ENCODE measurements at places on chromosomes 12 and 14.

- no peak for DNase-seq
These were observed 55.9 kb downstream of the TMCC3 start for GRCh38 chr12:94594443-94594825.

DNA sequence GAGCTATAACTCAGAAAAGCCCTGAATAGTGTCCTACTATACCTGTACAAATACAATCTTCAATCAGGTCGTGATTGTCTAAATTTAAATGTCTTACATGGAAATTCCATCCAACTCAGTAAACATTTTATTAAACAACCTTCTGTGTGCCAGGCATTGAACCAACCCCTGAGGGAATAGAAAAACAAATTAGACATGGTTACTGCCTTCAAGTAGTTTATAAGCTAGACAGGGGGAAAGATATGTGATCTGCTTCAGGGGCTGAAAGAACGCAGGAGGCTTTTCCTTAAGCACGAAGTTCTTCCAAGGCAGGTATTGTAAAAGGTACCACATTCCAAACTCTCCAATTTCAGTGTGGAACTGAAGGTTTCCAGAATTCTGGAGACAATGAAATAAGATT lies 39.7 kb upstream of the STAB2 start:
- DNase-seq, result no peak

DNA sequence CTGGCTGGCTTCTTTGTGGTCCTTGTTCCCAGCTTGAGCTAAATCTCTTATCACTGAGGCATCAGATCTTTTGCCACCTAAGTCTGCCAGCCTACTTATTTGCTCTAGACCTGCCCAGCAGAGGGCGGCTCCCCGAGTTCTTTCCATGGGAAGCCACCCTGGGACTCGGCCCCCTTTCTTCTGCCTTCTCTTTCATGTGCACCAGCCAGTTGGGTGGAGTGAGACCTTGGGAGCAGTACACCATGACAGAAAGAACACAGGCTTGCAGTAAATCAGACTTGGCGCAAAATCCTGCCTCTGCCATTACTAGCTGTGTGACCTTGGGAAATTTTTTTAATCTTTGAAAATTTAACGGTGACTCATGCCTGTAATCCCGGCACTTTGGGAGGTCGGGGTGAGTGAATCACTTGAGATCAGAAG lies 7.4 kb downstream of the SMAGP start:
- DNase-seq, result no peak

GRCh38 chr12:121352682-121353018 lies 439 bp upstream of the ANAPC5 start:
- no peak for DNase-seq

GRCh38 chr12:46824709-46825108 lies 1.1 kb downstream of the SLC38A4 start:
- DNase-seq, result no peak

GRCh38 chr12:82474798-82475184 lies 116.5 kb downstream of the METTL25 start:
- no peak for DNase-seq

DNA sequence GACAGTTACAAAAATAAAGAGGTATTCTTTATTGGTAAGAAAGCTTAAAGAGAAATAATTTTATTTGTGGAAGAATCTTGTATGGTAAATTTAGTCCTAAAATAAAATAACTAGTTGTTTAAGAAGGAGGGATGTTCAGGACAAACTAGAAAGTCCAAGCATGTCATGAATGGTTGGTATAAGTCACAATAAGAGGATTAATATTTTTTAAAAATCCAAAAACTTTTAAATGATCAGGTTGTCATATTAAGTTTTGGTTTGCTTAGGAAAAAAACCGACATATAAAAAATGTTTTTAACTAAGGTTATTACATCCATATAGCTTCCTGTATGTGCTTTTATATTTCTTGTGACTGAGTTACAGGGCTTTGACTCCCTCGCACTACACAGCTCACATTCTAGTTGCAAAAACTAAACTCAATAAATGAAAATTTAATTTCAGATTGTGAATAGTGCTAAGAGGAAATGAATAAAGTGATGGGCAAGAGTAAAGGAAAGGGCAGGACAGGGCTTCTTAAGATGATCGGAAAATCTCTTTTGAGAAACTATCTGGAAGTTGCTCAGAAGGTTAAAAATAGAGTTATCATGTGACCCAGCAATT lies 80.7 kb upstream of the METAP2 start:
- DNase-seq, result no peak

GRCh38 chr14:21612324-21612723 lies 22.4 kb downstream of the OR10G2 start:
- no peak for DNase-seq

- no peak for DNase-seq
These were observed 2.0 kb downstream of the DDIT3 start for GRCh38 chr12:57518176-57518919.

DNA sequence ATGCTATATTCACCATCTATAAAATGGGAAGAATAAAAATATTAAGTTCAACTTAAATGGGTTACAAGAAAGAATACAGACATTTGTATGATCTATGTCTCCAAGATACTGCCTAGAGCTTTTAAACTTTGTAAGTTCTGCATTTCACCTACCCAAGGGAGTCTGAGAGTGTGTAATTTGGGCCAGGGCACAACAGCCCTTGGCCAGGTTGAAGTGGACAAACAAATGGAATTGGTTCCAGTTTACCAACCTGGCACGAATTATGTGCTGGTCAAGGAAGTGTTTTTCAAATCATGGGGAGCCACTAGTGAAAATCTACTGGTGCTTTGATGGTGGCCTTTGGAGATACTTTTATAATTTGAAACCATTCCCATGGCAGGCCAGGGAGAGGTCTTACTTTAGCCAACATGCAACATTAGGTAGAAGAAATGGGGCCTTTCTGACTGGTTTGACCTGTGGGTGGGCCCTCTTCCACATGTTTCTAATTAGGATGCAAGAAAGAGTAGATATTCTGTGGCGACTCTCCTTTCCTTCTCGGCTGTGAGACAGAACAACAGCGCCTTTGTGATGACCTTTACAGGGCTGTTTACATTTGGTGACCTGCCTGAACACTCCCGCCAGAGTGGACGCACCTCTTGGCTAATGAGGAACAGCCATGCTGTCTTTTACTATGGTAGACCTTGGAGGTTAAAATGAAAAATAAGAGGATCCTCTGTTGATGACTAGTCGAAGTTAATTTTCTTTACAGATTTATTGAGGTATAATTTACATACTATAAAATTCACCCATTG lies 476.6 kb downstream of the ZFP36L1 start:
- no peak for DNase-seq

Data from activated CD8-positive, alpha-beta memory T cell treated with anti-CD3 and anti-CD28 coated beads for 24 hours (primary cell).